Stimulated activated CD4-positive, alpha-beta T cell treated with anti-CD3 and anti-CD28 coated beads, Interleukin-15, amount 100 ng/mL, for 24 hours (primary cell): ENCODE measurements at places on chromosomes 3 and 15.

GRCh38 chr3:190291994-190292584 lies 30.2 kb downstream of the CLDN1 start:
- DNase-seq: no peak

GRCh38 chr3:128413003-128413370 lies 53.7 kb downstream of the DNAJB8 start:
- no peak for DNase-seq

- DNase-seq: no peak
These were observed 81.5 kb upstream of the PRICKLE2 start for GRCh38 chr3:64306745-64307144.

- no peak for DNase-seq
These were observed 18.4 kb downstream of the CTXND1 start for GRCh38 chr15:80233581-80233980.

DNA sequence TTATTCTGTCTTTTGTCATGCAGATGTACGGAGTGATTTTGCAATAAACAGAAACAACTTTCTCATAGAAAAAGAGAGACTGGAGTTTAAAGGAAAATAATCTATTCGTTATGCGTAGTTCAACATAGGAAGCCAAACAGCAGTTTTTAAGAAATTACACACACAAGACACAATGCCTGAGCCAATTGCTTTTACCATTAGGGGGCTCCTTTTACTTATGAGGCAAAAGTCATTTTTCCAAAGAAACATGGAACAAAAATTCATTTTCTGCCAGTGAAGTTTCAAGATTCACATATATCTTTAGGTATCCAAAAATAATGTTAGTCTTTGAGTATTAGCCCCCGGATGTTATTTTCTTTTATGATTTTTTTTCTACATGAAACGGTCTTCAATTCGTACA lies 10.7 kb downstream of the CNTN6 start:
- DNase-seq: no peak

DNA sequence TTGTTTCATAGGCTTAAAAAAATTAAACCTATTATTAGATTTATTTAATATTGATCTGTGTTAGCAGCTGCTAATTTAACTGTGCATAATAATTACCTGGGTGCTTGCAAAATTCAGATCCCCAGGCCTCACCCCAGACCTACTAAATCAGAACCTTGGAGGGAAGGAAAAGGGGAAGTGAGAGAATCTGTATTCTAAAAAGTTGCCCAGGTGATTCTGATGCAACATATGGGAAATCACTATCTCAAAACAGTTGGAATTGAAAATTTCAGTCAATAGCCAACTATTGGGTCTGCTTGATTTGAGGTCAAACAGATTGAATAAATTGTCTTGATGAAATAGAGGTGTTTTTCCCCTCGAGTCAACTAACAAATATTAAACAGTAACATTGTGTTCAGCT lies 538.5 kb upstream of the ADAMTS9 start:
- no peak for DNase-seq

DNA sequence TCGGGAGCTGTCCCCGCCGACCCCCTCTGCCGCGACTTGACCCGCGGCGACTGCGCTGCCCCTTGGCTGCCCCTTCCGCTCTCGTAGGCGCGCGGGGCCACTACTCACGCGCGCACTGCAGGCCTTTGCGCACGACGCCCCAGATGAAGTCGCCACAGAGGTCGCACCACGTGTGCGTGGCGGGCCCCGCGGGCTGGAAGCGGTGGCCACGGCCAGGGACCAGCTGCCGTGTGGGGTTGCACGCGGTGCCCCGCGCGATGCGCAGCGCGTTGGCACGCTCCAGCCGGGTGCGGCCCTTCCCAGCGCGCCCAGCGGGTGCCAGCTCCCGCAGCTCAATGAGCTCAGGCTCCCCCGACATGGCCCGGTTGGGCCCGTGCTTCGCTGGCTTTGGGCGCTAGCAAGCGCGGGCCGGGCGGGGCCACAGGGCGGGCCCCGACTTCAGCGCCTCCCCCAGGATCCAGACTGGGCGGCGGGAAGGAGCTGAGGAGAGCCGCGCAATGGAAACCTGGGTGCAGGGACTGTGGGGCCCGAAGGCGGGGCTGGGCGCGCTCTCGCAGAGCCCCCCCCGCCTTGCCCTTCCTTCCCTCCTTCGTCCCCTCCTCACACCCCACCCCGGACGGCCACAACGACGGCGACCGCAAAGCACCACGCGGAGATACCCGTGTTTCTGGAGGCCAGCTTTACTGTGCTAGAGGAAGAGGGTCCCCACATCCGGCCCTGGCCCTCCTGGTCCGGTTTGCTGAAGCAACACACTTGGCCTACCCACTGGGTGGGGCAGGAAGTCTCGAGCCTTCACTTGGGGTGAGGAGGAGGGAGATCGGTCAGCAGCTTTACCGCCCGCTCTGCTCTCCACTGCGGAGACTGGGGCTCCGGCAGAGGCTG lies at the start of gene RASSF1:
Gene RASSF1, minus strand, starts transcription at position 389 of the 882 bp plus-strand sequence. Its CDS starts 31 bp downstream, at position 358.
- DNase-seq: peak; percentile 89

GRCh38 chr15:60601098-60601497 lies 122.2 kb upstream of the ICE2 start:
- DNase-seq: no peak

DNA sequence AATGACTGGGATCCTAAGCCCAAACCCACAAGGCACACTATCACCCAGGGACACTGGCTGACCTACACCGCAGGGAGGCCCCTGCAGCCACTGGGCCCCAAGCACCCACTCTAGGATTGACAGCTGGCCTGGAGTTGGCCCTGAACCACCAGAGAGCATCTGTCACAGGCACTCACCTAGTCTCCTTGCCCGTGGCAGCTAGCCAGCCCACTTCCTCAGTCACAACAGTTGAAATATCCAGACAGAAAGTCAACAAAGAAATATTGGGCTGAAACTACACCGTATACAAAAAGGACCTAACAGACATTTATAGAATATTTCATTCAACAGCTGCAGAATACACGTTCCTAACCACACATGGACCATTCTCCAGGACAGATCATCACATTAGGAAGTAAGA lies 5.2 kb upstream of the SPINK8 start:
- DNase-seq: no peak
